ENCODE measurements at places on chromosomes 3 and 15. TPM values are rescaled to one million over a fixed set of nuclear protein-coding genes. Genes with fewer than 3 reads are reported as not detected.

- H3K27me3 ChIP-seq = no peaks in the 10 kb centered on the region
- peaks cover 5% of the 10 kb centered on the region for H3K36me3 ChIP-seq
- H3K4me1 ChIP-seq = no peaks in the 10 kb centered on the region
- no peak for DNase-seq
- no peak overlapping the region for H3K4me3 ChIP-seq
These were observed 248.4 kb downstream of the ISL2 start for GRCh38 chr15:76584868-76585575.

The NECTIN3 gene
- total RNA-seq = 35.1 TPM

The PPM1L gene
- total RNA-seq = 11.5 TPM

GRCh38 chr3:132245552-132246142 lies 71.6 kb upstream of the ACP3 start:
- H3K27me3 ChIP-seq = no peaks in the 10 kb centered on the region
- H3K4me3 ChIP-seq = no peak overlapping the region
- DNase-seq = peak; percentile 75
- no peak overlapping the region for H3K27ac ChIP-seq

The RNU5B-1 gene
- total RNA-seq = 283 TPM

DNA sequence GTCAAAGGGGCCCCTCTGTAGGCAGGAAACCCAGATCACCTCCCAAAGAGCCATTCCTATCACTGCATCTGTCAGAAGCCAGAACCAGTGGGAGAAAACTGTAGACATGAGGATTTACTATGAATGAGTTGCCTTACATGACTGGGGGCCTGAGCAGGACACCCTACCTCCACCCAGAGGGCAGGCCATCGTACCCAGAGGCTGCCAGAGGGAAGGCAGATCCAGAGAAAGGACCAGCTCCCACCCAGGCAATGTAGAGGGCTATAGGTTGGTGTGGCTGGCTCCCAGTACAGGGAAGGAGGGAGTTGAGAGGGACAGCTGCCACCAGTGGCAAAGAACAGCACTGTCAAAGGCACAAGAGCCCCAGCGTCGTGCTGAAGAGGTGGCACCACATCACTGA lies 233.2 kb downstream of the OCA2 start:
- peaks cover 14% of the 10 kb centered on the region for H3K4me1 ChIP-seq
- H3K27me3 ChIP-seq = no peaks in the 10 kb centered on the region
- H3K27ac ChIP-seq = no peak overlapping the region
- DNase-seq = no peak
- H3K36me3 ChIP-seq = no peaks in the 10 kb centered on the region

DNA sequence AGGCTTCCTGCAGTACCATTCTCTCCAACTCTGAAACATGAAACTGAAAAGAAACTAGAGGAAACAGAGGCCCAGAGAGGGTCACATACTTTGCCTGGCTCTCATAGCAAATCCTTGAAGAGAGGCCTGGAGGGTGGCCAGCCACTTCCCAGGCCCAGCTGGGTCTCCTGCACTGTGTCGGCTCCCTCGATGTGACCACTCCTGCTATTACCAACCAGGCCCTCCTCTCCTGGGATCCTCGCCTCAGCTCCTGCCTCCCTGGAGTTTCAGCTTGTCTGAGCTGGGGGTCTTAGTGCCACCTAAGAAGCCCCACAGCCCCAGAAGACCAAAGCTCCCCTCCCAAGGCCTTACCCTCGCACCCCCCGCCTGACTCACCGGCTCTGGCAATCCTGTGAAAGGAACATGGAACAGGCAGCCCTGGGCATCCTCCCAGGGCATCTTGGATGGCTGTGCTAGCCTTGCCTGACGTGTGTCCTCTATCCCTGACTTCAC lies 4.6 kb downstream of the LOXL1 start:
- no peak overlapping the region for H3K27ac ChIP-seq
- peaks cover 10% of the 10 kb centered on the region for H3K27me3 ChIP-seq
- peaks cover 44% of the 10 kb centered on the region for H3K4me1 ChIP-seq
- no peaks in the 10 kb centered on the region for H3K36me3 ChIP-seq

DNA sequence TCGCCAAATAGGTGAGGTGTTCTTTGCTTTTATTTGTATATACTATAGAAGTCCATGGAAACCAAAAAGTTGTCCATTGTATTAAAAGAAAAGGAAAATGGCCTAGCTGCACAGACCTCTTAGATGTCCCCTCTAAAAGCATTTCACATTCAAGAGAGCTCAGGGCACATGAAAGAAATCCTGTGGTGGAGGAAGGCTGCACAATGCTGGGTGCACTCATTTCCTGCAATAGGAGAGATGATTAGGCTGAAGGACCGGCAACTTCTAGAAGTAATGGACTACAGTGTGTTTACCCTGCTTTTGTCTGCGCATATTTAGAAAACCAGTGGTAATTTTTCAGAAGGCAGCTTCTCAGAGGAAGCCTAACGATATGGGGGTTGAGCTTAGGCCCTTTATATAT lies 25.4 kb downstream of the PPM1L start:
- no peak overlapping the region for H3K4me3 ChIP-seq
- DNase-seq = no peak
- H3K4me1 ChIP-seq = no peaks in the 10 kb centered on the region
- no peaks in the 10 kb centered on the region for H3K27me3 ChIP-seq

DNA sequence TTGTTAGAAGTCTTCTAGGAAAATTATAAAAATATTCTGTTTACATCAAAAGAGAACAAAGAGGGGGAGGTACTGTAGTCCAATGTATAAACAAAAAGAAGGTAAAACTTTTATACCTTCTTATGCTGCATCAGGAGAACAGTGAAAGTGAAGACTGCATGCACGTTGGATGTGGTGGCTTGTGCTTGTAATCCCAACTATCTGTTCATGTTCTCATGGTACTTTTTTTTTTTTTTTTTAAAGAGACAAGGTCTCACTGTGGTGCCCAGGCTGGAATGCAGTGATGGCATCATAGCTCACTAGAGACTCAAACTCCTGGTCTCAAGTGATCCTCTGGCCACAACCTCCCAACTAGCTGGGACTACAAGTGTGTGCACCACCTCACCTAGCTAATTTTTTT lies 4.2 kb downstream of the SEC62 start:
- no peak overlapping the region for H3K4me3 ChIP-seq
- H3K27me3 ChIP-seq = no peaks in the 10 kb centered on the region
- H3K36me3 ChIP-seq = peaks cover 3% of the 10 kb centered on the region
- no peak for DNase-seq

DNA sequence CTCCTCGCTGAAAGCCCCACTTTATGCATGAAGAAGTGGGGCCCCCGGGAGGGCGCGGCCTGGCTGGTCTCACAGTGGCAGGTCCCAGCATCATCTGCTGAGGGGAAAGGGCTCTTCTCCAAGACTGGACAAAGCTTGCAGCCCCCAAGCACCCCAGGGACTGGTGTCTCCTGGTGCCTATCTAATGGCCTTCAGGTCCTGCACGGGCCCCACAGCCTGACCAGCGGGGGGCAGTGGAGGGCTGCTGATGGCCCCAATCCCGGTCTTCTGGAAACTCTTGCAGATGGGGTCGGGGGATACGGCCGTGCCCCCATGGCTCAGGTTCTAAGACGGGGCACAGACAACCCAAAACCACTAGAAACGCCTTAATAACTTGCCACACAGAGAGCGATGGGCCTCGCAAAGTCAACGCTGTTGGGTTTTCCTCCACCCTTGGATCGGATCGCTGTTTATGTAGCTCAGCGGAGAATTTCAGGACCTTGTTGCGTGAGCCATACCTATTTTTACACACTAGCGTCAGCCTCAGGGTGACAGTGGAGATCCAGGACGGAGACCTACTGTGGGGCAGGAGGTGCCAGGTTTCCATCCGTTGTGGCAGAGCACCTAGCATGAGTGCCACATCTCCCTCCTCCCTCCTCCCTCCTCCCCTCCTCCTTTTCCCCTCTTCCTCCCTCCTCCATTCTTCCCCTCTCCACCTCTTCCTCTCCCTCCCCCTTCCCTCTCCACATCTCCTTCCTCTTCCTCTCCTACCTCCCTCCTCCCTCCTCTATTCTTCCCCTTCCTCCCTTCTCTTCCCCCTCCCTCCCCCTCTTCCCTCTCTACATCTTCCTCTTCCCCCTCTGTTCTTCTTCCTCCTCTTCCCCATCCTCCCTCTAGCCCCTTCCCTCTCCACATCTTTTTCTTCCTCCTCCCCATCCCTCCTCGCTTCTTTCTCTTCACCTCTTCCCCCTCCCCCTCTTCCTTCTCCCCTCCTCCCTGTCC lies 79.3 kb upstream of the ALDH1L1 start:
- no peak overlapping the region for H3K27ac ChIP-seq
- no peak for DNase-seq
- H3K27me3 ChIP-seq = peaks cover 5% of the 10 kb centered on the region
- no peaks in the 10 kb centered on the region for H3K4me1 ChIP-seq

DNA sequence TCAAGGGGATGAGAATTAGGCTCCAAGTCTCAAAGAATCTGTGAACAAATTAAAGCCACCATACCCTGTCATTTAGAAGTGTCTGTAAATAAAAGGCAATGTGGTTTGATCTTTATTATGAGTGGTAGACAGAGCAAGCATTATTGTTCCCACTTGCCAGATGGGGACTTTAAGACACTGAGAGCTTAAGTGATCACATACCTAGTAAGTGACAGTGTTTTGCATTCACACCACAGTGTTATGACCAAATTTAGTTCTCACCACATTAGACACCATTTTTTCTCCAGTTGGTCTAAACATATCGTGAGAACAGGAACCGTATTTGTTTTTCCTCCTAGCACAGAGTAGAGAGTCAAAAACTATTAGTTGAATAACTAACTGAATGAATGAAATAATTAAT lies 13.2 kb upstream of the ZBED2 start:
- H3K27me3 ChIP-seq = no peaks in the 10 kb centered on the region
- no peaks in the 10 kb centered on the region for H3K36me3 ChIP-seq
- H3K4me1 ChIP-seq = no peaks in the 10 kb centered on the region

The ENTPD3 gene
- 0.44 TPM for total RNA-seq

GRCh38 chr3:42501681-42502428 lies 588 bp upstream of the VIPR1 start:
- peaks cover 66% of the 10 kb centered on the region for H3K27me3 ChIP-seq
- no peaks in the 10 kb centered on the region for H3K36me3 ChIP-seq
- H3K27ac ChIP-seq = no peak overlapping the region
- peak; percentile 24 for DNase-seq
- H3K4me3 ChIP-seq = peak overlapping the region; percentile 30
- peaks cover 15% of the 10 kb centered on the region for H3K4me1 ChIP-seq

DNA sequence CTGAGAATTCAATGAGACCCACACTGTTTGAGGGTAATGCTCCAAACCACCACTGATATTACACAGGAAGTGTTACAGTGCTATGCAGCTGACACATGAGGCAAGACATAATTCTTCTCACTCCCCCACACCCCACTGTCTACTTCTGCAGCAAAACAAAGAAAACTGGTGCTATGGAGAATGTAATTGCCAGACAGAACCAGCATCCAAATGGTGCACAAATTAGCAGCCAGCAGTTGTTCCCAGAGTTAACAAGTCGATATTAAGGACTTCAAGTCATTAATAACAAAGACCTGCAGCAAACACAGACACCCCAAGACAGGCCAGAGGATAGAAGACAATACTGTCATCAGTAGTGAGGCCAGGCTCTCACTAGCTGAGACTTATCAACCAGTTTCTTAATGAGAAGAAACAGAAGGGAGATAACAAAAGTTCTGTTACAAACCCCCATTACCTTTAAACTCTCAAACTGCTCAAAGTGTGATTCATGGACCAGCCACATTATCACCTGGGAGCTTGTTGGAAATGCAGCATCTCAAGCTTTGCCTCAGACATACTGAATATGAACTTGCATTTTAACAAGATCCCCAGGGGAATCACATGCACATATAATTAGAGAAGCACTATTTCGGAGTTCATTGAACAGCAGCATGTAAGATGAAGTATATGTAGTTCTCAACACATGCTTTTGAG lies 58.7 kb upstream of the FNDC3B start:
- no peak for DNase-seq
- no peak overlapping the region for H3K27ac ChIP-seq
- no peaks in the 10 kb centered on the region for H3K27me3 ChIP-seq
- H3K36me3 ChIP-seq = no peaks in the 10 kb centered on the region
- no peak overlapping the region for H3K4me3 ChIP-seq

- H3K36me3 ChIP-seq = no peaks in the 10 kb centered on the region
- H3K27me3 ChIP-seq = no peaks in the 10 kb centered on the region
- H3K4me3 ChIP-seq = no peak overlapping the region
- H3K27ac ChIP-seq = no peak overlapping the region
- peaks cover 3% of the 10 kb centered on the region for H3K4me1 ChIP-seq
These were observed 11.1 kb downstream of the ARNT2 start for GRCh38 chr15:80415358-80415670.

- DNase-seq = no peak
- H3K27ac ChIP-seq = no peak overlapping the region
- H3K27me3 ChIP-seq = no peaks in the 10 kb centered on the region
- H3K4me3 ChIP-seq = no peak overlapping the region
- H3K4me1 ChIP-seq = no peaks in the 10 kb centered on the region
- no peaks in the 10 kb centered on the region for H3K36me3 ChIP-seq
These were observed 290.1 kb downstream of the ZIC1 start for GRCh38 chr3:147699175-147699838.

DNA sequence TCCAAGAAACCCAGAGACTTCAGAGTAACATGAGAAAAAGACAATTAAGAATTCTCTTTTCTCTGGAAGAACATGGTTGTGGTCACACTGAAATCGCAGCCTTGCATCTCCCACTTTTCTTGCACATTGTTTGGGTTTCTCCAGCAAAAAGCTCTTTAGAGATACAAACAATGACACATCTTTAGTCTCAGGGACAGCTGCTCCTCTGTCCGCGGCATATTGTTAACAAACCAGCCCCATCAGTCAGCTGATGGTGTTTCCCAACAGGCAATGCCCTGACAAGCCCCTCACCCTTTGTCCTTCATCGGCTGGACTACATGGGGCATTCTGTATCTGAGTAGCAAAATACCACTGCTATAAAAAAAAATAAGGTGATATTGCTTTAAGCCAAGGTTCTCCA lies 53.4 kb downstream of the UMPS start:
- H3K36me3 ChIP-seq = no peaks in the 10 kb centered on the region
- H3K27ac ChIP-seq = no peak overlapping the region
- peaks cover 48% of the 10 kb centered on the region for H3K4me1 ChIP-seq
- no peak for DNase-seq
- H3K27me3 ChIP-seq = no peaks in the 10 kb centered on the region

DNA sequence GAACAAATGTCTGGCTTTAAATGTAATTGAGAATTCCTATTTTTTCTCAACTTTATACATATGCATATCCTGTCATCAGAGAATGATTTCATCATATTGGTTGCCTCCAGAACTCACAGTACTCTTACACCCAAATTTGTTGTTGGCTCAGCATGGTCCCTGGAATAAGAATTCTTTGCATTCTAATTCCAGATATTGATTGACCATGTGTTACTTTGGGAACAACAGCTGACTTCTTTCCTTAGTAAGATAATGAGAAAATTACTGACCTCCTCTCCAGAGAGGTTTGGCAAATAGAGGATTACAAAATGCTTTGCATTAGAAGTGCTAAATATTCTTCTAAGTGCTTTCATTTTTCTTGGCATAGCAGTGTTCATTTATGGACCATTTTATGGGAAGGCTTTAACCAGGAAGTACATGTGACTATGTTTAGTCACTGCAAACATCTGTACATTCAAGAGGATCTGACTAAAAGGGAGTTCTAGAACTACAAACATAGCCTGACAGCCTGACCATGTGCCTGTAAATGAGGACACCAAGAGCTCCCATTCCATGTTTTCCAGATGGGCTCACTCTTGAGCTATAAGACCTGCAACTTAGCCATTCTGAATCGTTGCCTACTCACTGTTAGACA lies 391.6 kb upstream of the DPPA4 start:
- H3K27me3 ChIP-seq = no peaks in the 10 kb centered on the region
- H3K36me3 ChIP-seq = no peaks in the 10 kb centered on the region
- H3K4me1 ChIP-seq = no peaks in the 10 kb centered on the region
- peak; percentile 48 for DNase-seq

All from muscle of leg (tissue), 16 donors.